ENCODE measurements at places on chromosomes 11 and 22.

- DNase-seq, result no peak
Observed at GRCh38 chr11:79265756-79266322, 175.0 kb downstream of the TENM4 start.

GRCh38 chr11:78830277-78830819, 255.7 kb upstream of the NARS2 start:
- no peak for DNase-seq

- DNase-seq, result no peak
Observed at GRCh38 chr11:70226967-70227366, 23.9 kb downstream of the FADD start.

DNA sequence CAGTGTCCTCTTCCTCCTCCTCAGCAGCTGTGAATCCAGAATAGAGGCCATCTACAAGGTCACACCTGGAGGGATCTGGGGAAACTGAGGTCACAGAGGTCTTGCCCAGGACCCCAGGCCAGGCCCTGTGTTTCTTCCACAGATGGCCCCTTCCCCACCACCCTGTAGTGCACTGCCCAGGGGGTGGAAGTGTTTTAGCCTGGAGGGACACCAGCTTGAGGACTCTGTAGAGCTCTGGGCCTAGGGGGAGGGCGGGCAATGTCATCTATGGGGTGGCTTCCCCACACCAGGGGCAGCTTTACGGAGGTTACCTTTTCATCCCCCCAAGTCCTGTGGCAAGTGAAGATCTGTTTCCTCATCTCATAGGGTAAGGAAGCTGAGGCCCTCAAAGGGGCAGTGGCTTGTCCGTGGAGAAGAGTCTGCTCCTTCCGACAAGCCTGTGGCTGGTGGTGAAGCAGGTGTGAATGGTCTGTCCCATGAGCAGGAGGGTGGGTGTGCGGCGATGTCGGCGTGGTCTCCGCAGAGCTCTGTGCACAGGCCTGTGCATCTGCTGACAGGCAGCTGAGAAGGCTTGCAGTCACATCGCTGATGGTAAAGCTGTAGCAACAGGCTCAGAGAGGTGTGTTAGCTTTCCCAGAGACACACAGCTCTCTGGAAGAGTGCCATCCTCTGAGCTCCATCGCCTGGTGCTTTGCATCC, 74.1 kb upstream of the WNT7B start:
- DNase-seq, result no peak

GRCh38 chr11:130631119-130631518, 182.7 kb downstream of the ADAMTS15 start:
- no peak for DNase-seq

DNA sequence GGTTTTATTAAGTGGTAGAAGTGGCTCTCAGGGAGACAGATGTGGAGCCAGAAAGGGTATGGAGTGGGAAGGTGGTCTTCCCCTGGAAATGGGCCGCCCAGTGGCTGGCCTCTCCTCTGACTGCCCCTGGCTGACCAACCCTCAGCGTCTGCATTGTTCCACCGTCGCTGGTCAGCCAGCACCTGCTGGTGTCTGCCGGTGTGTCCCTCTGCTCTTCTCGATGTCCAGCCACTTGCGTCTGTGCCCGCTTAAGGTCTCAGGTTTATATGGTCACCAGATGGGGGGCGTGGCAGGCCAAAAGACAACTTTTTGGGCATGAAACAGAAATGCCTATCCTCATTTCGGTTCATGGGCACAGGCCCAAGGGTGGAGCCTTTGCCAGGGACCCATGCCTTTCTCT, 1221.5 kb downstream of the JRKL start:
- DNase-seq, result no peak
